A172 (cell line): ENCODE measurements at places on chromosomes 2 and 18. TPM values are rescaled to one million over a fixed set of nuclear protein-coding genes. Genes with fewer than 3 reads are reported as not detected.

DNA sequence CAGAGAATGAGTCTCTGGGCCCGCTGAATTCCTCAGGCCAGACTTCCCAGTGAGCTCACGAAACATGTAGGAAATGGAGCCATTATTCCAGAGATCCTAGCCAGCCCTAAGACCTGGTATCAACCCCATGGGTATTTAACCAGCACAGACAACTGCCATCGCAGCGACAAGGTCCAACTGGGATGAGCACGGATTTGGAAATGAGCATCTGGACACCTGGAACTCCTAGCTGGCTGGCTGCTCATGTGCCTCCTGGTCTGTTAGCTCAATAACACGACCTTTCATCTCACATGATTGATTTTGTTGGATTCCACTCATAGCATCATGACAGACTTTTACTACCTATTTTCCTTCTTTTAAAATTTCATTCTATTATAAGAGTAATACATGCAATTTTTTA is 51.0 kb downstream of the POU3F3 start:
- no peak for DNase-seq

DNA sequence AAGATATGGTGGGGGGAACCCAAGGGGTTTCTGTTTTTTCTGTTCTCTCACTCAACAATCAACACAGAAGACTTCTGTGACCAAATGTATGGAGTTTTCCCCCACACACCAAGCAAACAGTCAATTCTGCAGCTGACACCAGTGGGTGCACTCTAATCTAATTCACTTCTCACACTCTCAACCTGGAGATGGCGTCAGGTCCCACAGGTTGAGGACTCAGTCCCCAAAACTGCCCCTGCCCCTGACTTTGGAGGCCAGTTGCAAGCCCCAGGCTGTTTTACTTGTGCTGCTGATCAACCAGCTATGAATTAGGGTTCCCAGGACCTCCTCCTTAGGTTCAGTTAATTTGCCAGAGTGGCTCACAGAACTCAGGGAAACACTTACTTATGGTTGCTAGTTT is 6.2 kb downstream of the RNU2-63P start:
- DNase-seq = no peak

DNA sequence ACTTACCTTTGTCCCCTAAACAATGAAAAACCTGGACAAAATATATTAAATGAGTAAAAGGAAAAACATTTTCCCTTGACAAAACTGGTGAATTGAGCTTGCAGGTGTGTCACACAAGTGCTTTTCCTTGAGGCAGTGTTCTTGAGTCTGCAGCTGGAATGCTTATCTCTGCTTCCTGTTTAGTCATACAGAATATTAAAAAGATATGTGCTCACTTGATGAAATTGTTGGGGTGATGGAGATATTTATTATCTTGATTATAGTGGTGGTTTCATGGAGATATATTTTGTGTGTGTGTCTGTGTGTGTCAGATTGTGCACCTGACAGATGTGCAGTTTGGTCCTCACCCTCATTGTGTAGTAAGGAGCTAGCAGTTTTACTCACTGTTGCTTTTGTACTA is 3.3 kb downstream of the TAF1B start:
- peak; percentile 71 for DNase-seq

- DNase-seq = no peak
These were observed 1.0 kb upstream of the ANKRD62 start for GRCh38 chr18:12092398-12093229.

Gene KLHL29
- total RNA-seq = 0.76 and 0.86 TPM in 2 replicates

DNA sequence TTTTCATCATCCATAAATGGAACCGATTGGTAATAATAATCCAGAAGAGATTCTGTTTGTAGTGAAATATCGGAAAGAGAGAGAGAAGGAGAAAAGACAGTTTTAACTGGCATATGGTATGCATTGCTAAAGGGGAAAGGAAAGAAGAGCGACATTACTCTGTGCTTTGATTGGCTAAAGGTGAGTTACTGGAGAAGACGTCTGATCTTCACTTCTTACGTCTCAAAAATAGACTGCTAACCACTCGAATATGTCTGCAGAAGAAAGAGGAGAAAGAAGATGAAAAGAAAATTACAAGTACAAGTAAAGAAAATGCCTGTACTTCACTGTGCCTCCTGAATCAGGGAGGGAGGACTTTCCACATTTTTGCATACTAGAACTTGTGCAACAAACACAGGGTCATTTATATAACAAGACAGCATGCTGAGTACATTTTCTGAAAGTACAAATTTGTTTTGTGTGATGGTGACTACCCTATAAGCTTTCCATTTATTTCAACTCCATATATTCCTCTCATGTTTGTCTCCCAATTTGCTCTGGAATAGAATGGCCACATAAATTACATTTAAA is 787.2 kb downstream of the RNF144A start:
- no peak for DNase-seq

Gene KCNIP3
- total RNA-seq = 3.8 and 7.3 TPM in 2 replicates

GRCh38 chr18:70365361-70365760 is 76.5 kb downstream of the SOCS6 start:
- DNase-seq = no peak

DNA sequence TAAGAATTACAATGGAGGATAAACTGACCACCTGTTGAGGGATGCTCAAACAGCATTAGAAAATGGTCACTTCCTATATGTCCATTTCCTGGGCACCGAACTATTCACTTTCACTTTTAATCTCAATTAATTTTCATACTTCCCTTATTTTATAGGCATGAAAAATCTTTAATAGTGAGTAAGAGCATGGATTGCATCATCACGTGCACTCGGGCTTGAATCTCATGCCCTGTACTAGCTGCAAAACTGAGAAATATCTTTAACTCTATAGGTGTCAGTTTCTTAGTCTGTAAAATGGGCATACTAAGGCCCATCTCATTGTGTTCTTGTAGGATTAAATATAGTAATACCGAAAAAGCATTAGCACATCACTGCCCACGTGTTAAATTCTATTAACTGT is 183.9 kb upstream of the FIGN start:
- DNase-seq = no peak

Gene FAM161A
- 4.0 and 4.5 TPM in 2 replicates for total RNA-seq

DNA sequence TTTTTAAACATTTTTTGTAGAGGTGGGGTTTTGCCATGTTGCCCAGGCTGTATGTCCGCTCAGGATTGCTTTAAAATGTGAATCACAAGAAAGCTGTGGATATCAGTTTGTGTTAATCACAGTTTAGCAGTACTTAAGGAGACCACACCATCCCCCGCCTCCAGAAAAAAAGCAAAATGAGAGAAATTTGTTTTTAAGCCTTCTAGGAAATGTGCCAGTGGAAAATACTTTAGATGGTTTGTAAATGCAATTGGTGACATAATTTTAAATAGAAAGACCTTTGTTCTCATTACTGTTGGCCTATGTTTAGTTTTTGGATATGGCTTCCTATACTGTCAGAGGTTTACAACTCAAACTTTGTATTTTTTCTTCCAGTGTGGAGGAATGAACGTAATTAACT is 27.0 kb downstream of the GCA start:
- no peak for DNase-seq

- no peak for DNase-seq
These were observed 395.6 kb downstream of the ARHGAP15 start for GRCh38 chr2:143524559-143525401.

Gene HOXD13
- 4.2 and 5.2 TPM in 2 replicates for total RNA-seq

DNA sequence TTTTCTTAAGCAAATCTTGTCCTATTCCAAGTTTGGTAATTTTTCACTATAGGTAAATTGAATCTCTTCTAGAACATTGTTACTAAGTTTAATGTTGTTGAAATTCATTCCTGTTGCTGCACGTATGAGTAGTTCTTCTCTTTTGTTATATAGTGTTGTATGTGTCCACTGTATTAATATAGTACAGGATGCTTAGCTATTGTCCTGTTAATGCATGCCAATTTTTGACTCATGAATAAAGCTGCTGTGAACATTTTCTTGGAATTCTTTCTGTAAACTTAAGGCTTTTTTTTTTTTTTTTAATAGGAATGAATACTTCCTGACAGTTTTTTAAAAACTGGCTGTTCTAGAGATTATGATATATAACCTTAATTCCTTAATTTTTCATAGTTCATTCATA is 326.9 kb downstream of the SLC4A3 start:
- DNase-seq = no peak

GRCh38 chr2:64189167-64189566 is 44.9 kb upstream of the PELI1 start:
- no peak for DNase-seq

Gene ZNF396
- total RNA-seq = 0.33 and 0.57 TPM in 2 replicates

GRCh38 chr2:182020286-182021070 is 34.8 kb downstream of the PPP1R1C start:
- peak; percentile 34 for DNase-seq

- no peak for DNase-seq
These were observed 31.1 kb downstream of the SPATS2L start for GRCh38 chr2:200337621-200338020.

- no peak for DNase-seq
These were observed 82.1 kb downstream of the ZFP36L2 start for GRCh38 chr2:43144263-43144662.

DNA sequence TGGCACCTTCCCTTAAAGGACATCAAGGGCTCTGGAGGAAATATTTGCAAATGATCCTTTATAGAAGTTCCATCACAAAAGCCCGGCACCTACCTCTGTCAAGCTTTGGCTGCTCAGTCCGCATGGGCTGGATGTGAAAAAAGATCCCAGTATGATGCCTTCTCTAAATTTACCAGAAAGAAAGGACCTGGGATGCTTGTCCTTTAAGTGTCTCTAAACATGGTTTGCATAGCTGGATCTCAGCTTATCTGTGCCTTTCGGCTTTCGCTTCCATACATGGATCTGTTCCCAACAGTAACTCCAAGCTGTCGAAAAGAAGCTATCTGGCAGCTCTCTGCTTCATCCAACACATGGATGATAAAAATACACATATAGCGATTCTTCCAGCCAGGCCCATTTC is 60.4 kb upstream of the SLC8A1 start:
- DNase-seq = no peak

GRCh38 chr2:38556006-38556801 is 46.5 kb downstream of the HNRNPLL start:
- no peak for DNase-seq

DNA sequence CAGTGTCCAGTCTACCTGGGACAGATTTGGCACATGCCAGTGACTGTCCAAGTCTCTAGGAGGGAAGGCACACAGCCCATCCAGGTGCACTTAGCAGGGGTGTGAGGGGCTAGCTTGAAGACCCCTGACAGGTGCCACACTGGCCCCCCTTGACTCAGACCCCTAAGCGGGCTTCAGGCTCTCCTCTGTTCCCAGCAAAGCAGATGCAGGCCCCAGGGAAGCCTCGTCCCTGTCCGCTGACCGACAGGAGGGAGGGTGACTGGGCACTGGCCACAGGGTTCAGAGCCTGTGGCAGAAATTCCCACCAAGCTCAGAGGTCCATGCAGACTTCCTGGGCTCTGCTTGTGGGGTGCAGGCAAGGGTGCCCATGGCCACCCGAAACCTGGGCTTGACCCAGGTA is 239.8 kb upstream of the MYT1L start:
- no peak for DNase-seq

GRCh38 chr2:109468893-109469292 is 144.9 kb downstream of the SEPTIN10 start:
- DNase-seq = no peak

DNA sequence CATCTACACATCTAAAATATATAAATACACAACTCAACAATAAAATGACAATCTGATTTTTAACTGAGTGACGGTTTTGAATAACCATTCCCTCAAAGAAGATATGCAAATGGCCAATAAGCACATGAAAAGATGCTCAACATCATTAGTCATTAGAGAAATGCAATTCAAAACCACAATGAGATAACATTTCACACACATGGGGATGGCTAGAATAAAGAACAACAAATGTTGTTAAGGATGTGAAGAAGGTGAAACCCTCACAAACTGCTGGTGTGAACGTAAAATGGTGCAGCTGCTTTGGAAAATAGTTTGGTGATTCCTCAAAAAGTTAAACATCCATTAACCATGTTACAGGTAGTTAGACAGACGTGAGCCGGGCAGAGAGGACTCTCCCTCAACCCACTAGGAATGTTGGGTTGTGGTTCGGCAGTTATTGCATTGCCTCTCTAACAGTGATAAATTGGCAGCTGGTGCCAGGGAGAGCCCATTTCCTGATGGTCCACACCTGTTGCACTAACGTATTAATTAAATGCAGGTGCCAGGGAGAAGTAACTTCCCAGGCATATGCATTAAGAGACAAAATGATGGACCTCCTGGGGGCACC is 22.3 kb upstream of the DUSP2 start:
- peak; percentile 51 for DNase-seq

Gene PTPRN
- total RNA-seq = 19.3 and 31.5 TPM in 2 replicates

DNA sequence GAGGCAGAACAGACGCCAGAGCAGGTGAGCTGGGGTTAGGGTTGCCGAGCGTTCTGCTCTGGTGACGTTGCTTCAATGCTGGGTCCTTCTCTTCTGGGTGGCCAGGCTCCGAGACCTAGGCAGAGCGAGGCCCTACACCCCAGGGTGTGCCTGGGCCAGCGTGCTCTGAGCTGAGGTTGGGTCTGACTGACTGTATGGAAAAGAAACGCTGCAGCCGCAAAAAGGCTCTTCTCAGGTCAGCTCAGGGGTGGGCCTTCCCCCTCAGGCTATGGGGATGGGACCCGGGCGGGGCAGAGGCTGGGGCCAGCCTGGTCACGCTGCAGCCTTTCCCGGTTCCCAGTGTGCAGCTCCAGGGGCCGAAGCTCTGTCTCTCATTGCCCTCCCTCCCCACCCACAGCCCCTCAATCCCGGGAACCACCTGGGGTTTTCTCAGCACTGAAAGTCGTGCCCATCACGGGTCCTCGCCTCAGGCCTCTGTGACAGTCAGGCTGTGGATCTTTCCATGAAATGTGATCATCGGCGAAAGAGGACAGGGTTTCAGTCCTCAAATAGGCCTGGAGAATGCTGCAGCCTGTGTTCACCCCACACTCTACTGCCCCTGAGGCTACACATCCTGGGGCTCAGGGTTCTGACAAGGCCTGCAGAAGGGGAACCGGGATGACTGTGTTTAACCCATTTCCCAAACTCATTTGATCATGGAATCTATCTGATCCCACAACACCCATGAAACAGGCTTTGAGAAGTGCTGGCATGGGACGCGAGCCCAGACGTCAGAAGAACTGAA is 19.4 kb downstream of the CYP26B1 start:
- no peak for DNase-seq

GRCh38 chr2:57432528-57432927 is 614.1 kb upstream of the VRK2 start:
- no peak for DNase-seq

Gene ACMSD
- not detected in 2 replicates for total RNA-seq

Gene INPP5D
- total RNA-seq = 0.84 and 0.86 TPM in 2 replicates

Gene NCKAP5
- 0.07 and 3.7 TPM in 2 replicates for total RNA-seq

Gene UPP2
- not detected in 2 replicates for total RNA-seq

Gene PDE1A
- total RNA-seq = 1.4 TPM in 1 of 2 replicates, not detected in the other

Gene REG1B
- total RNA-seq = not detected in 2 replicates
